ENCODE measurements at places on chromosomes 5 and 9.

GRCh38 chr5:159179529-159180305, 29.6 kb downstream of the RNF145 start:
- DNase-seq: no peak

DNA sequence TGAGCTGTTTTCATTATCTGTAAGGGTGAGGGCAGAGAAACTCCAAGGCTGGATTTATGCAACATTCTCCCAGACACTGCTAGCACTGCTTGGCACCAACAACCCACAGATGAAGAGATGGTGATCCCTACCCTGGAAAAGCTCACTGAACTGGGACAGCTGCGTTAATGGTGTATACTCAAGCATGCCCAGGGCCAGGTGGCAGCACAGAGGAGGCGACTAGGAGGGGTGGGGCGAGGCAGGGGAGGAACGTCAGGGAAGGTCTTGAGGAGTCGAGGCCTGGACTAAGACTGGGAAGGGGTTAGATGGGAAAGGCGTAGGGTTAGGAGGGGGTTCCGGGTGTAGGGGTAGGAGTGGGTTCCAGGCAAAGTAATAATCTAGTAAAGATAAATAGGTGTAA, 73.1 kb upstream of the TBC1D9B start:
- no peak for DNase-seq

GRCh38 chr9:17648516-17648915, 69.7 kb downstream of the SH3GL2 start:
- DNase-seq: no peak

- no peak for DNase-seq
Measured at GRCh38 chr5:80988419-80988935, 28.3 kb downstream of the RASGRF2 start.

- no peak for DNase-seq
Measured at GRCh38 chr9:124209279-124209678, 48.5 kb upstream of the NEK6 start.

- no peak for DNase-seq
Measured at GRCh38 chr5:57693488-57694305, 211.1 kb upstream of the ACTBL2 start.

- DNase-seq: peak; percentile 28
Measured at GRCh38 chr5:133930061-133930812, 38.2 kb downstream of the C5orf15 start.

DNA sequence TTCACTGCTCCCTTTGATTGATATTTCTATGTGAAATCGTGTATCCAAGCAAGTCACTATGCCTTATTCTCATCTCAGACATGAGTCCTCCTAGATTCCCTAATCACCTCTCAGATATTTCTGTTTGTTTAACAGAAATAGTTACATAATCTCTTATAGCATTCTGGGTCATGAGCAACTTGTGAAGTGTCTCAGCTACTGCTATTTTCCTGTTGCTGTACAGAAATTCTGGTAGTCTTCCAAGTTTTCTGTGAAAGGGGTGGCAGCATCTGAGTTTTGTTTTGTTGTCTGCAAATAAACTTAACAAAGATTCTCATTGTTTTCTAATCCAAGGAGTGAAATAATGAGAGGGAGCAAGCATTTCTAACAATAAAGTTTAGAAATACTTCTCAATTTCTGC, 256.9 kb upstream of the ST8SIA4 start:
- DNase-seq: no peak

DNA sequence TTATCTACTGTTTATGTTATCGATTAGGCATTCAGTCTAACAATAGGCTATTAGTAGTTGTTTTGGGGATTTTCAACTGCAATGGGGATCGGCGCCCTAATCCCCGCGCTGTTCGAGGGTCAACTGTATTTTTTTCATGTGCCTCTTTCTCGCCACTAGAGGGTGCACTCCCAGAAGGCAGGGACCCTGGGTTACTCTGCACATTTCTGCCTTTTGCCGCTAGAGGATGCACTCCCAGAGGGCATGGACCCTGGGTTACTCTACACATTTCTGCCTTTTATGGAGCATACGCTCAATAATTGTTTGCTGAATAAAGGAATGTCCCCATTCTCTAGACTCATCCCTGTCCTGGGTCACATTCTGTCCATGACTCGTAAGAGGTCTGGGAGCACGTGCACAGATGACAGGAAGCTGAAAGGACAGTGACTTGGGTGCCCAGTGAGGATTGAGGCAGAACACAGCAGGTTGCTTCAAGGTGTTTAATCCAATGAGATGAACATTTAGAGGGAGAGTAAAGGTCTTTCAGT, 27.9 kb upstream of the RECK start:
- DNase-seq: peak; percentile 63

GRCh38 chr5:58582803-58583491, at the start of gene RAB3C:
RAB3C (plus strand) TSS chr5:58583075; CDS start chr5:58583209, 134 bp downstream.
- peak; percentile 91 for DNase-seq

GRCh38 chr5:1153428-1153827, 41.6 kb upstream of the SLC12A7 start:
- no peak for DNase-seq

- DNase-seq: no peak
Measured at GRCh38 chr5:119168401-119168800, 97.5 kb downstream of the DMXL1 start.

- DNase-seq: no peak
Measured at GRCh38 chr5:142861011-142861410, 90.8 kb downstream of the ARHGAP26 start.
